A549 (cell line): ENCODE measurements at places on chromosomes 7 and 10. TPM values are rescaled to one million over a fixed set of nuclear protein-coding genes. Genes with fewer than 3 reads are reported as not detected.

DNA sequence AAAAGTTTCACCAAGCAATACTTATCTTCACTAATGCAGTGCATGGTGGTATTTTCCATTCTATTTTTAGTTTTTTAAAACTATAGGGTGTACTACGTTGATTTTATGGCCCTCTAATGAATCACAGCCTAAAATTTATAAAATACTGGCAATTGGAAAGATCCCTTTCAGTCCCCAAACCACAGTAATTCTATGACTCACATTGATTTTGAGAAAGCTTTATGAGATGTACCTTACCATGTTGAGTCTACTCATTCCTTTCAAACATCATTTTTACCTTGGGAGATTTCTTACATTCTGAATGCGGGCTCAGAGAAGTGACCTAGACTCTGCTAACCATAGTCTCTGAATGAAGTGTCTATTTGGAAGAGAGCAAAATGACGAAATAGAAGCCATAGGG lies 141.6 kb downstream of the GPR85 start:
- no peak for DNase-seq

- DNase-seq, result no peak
Observed at GRCh38 chr7:17134786-17135185, 163.7 kb upstream of the AHR start.

The VPS37D gene
- polyA plus RNA-seq, result 2.2 to 2.9 TPM (median 2.6 TPM) in 3 replicates

- no peak for DNase-seq
Observed at GRCh38 chr7:27217951-27218350, 18.1 kb upstream of the HOXA13 start.

- DNase-seq, result no peak
Observed at GRCh38 chr10:14602807-14603533, 171.7 kb downstream of the FAM107B start.

- no peak for DNase-seq
Observed at GRCh38 chr7:133203490-133203889, 49.4 kb upstream of the EXOC4 start.
